Cerebellar nuclear complex (tissue), 1 donor: ENCODE measurements at places on chromosomes 3 and 15.

GRCh38 chr3:157238457-157238856, 78.5 kb upstream of the CCNL1 start:
- no peak for DNase-seq

- no peak for DNase-seq
These were observed 153.4 kb downstream of the OTOL1 start for GRCh38 chr3:161649900-161650484.

DNA sequence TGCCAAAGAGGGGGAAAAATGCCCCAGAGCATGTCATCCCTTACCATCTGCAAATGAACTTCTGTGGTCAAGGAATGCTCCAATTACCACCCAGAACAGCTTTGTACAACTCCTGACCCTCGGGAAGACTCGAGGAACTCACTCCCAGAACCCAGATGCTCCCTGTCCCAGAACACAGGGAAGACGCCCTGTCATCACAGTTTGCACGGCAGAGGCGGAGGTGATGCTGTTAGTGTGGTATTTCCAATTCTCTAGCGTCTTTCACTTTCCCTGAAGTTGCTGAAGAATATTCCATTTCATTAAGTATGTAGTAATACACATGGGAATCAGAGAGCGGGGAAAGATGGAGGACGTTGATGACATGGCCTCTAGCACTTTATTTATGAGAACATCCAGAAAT, 193.7 kb downstream of the TIGIT start:
- no peak for DNase-seq

DNA sequence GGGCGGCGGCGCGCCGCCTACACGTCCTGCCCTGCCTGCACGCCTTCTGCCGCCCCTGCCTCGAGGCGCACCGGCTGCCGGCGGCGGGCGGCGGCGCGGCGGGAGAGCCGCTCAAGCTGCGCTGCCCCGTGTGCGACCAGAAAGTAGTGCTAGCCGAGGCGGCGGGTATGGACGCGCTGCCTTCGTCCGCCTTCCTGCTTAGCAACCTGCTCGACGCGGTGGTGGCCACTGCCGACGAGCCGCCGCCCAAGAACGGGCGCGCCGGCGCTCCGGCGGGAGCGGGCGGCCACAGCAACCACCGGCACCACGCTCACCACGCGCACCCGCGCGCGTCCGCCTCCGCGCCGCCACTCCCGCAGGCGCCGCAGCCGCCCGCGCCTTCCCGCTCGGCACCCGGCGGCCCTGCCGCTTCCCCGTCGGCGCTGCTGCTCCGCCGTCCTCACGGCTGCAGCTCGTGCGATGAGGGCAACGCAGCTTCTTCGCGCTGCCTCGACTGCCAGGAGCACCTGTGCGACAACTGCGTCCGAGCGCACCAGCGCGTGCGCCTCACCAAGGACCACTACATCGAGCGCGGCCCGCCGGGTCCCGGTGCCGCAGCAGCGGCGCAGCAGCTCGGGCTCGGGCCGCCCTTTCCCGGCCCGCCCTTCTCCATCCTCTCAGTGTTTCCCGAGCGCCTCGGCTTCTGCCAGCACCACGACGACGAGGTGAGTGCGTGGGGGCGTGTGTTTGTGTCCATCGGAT, 602 bp downstream of the TRIM71 start:
- DNase-seq, result no peak

DNA sequence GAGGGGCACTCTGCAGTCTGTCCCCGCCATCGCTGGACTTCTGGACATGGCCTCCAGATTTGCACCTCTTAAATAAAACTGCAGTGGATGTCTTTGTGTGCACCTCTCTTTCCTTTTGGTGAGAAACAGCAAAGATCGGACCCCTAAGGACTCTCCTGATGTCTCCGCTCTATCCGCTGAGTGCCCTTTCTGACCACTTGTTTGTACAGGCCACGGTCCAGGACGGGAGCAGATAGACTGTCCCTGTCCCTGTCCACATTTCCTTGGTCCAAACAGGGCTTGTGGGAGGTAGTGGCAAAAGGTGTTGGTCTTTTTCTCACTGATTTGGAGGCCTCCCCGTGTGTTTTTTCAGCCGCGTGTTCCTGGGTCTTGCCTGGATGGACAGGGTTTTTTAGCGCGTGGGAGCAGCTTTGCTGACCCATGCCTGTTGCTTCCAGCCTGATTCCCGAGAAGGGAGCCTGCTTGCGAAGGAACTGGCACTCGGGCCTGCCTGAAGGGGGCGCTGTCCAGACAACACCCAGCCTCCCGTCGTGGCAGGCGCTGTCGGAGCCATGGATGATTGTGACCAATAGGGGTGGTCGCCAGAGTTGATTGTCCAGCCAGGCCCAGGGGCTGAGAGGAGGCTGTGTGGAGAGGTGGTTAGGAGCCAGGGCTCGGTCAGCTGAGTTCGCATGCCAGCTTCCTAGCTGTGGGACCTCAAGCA, 13.2 kb upstream of the STAB1 start:
- DNase-seq, result no peak
